ENCODE measurements at places on chromosomes 6 and 20.

DNA sequence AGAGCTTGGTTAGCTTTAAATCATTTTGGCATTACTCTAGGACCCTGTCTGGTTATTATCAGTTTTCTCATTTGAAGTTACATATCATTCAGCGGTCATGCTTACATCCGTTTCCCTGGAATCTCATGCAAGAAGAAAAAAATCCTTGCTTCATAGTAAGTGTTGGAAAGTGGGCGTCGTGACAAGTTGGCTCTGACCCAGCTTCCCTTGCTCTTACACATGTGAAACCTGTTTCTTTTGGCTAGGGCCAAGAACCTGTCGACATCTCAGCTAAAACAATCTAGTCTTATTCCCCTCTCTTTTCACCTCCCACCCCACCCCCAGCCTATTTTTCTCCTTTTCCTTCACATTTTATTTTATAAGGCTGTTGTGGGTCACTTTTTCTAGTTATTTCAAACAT is 45.5 kb downstream of the ANKS1A start:
- DNase-seq: no peak

- DNase-seq: no peak
Measured at GRCh38 chr6:69061066-69061465, 426.0 kb downstream of the ADGRB3 start.

DNA sequence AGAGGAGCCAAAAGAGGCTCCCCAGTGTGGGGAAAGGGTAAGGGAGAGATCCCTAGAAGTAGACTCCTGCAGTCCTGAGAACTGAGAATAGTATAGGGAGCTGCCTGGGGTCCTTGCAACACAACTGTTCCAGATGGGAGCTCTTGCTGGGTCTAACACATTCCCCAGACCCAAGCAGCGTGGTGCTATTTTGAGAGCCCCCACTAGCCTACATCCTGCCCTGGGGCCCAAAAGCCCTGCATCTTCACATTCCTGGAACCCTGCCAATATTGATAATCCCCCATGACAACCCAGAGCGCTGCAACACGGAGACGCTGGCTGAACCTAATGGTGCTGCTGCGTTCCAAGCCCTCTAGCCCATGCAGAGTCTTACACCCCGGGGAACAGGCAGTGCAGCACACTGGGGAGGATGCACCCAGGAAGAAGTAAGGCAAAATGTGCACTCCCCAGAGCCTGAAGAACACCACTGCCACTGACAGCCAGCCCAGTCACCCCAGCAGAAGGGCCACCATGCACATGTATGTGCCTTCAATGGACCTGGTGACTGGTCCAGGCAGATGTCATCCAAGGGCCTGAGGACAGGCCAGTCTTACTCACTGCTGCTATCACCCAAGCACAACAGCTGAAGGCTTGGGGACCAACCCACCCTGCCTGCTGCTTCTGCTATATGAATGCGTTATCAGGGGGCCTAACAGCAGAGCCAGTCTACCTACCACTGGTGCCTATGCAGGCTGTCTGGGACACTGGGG is 7.0 kb upstream of the RNF217 start:
- DNase-seq: no peak

GRCh38 chr6:5094327-5094726 is 9.2 kb downstream of the PPP1R3G start:
- no peak for DNase-seq

DNA sequence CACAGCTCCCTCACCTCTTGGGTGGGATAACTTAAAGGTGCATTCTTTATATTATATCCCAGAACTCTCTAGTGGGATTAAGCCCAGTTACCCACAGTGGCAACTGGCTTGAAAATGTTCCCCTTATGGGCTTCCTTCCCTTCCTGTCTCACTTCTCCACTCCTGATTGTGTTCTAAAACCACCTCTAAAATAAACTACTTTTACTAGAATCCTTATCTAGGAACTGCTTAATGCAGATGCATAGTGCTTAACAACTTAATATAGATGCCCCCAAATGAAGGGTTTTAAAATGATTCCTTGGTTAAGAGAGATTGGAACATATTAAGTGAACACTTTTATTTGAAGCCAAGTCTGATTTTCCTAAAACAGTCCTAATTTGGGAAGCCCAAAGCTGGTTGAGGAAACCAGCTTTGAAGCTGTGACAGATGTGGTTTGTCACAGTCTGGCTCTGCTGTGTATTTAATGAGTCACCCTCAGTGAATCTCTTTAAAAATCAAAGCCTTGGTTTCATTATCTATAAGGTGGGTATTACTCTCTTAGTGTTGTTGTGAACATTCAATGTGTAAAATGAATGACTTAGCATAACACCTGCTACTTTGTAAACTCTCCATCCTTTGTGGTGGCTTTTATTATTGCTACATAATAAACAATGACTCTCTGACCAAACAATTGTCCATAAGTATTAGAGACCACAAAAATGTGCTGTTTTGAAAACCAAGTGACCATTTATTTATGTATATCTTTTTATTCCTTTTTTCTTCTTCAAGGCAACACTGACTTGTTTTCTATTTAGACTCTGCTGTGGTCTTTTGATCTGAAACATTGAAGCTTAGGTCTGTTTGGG is 24.4 kb downstream of the PLCB1 start:
- DNase-seq: peak; percentile 96

GRCh38 chr6:166643891-166644590 is 17.0 kb upstream of the RPS6KA2 start:
- DNase-seq: peak; percentile 12

All from DMS53 (cell line).